ENCODE measurements at places on chromosomes 13 and 19.
A peak's percentile ranks its signal among the peaks of the same experiment; 100 is the strongest.

- DNase-seq: peak; percentile 29
Measured at GRCh38 chr19:57280962-57281400, 696 bp downstream of the ZNF460 start.

- DNase-seq: no peak
Measured at GRCh38 chr19:7596211-7596937, 711 bp downstream of the CAMSAP3 start.

DNA sequence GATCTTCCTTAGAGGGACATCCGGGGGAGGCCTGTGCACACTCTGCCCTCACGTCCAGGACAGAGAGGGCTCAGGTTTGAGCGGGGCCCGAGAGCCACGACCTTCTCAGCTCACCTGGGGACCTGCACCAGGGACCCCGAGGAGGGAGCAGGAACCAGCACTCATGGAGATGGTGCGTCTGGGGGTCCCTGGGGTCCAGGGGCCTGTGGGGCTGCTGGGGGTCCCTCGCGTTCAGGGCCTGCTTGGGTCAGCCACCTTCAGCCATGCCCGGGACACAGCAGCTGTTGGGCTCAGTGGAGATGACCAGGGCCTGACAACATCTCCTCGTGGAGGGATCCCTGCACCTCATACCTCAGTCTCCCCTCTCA is 47.1 kb downstream of the TMEM255B start:
- DNase-seq: no peak

- DNase-seq: no peak
Measured at GRCh38 chr13:21077788-21078353, 16.5 kb upstream of the LATS2 start.

DNA sequence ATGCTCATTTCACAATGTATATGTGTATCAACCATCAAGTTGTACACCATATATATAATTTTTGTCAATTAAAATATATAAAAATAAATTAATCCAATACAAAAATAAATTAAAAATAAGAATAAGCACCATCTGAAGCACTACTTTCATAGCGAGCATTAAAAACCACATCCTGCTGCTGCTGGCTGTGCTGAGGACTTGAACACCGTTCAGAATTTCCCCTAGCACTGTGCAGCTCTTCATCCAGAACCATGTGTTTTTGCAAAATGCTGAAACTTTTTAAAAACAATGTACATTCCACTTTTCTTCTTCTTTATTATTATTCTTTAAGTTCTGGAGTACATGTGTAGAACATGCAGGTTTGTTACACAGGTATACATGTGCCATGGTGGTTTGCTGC is 40.0 kb upstream of the FOXO1 start:
- no peak for DNase-seq

DNA sequence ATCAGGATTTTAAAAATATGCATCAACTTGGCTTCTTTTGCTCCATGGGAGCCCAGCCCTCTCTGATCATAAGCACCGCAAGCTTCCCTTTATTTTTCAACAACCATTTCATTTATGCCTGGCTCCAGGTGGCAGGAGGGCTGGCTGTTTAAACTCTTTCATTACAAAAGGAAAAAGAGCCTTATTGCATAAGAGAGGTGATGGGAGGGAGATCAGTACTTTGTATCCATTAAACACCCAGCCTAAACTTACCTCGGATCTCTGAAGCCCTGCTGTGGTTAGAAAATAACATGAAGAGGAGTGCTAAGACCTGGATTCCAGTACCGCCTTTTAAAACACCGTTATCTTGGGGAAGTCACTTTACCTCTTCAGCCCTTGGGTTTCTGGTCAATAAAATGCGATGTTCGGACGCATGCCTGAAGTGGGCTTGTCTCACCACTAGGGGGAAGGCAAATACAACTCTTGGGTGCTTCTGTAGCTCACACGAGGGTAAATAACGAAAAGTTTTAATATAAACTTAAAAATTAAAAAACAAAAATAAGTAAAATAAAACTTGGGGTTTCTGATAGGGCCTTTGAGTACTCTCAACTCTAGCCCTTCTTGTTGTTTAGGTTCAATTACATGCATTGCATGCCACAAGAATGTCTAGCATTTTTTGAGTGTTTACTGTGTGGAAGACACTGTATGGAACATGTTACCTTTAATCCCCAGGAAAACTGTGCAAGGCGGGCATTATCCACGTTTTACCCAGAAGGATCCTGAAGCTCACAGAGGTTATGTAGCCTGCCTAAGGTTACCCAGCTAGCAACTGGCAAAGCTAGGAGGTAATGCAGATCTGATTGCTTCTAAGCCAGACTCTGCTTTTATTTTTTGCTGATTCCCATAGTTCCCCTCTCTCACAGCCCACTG is 240.3 kb downstream of the LMO7 start:
- DNase-seq: peak; percentile 7
